Caco-2 (cell line): ENCODE measurements at places on chromosomes 7 and 10.
A peak's percentile ranks its signal among the peaks of the same experiment; 100 is the strongest.

DNA sequence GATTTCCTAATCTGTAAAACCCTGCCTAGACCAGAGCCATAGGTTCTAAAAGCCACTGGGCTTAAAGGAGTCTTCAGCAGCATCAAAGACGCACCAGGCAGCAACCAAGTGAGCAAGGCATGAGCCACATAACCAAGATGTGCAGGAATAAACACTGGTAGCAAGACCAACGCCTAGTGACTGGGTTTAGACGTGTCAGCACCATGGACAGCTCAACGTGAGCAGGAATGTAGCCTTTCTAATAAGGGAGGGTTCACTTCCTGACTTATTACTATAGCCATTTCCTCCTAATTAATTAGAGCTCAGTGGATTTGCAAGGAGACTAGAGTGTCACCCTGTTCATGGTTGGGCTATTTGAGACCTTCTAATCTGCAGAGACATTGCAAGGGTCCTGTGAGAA is 223.7 kb downstream of the LHFPL3 start:
- no peak overlapping the region for H3K27ac ChIP-seq
- no peaks in the 10 kb centered on the region for H3K4me1 ChIP-seq
- no peak overlapping the region for H3K4me3 ChIP-seq
- peak; percentile 53 for DNase-seq
- H3K36me3 ChIP-seq = no peaks in the 10 kb centered on the region
- no peaks in the 10 kb centered on the region for H3K27me3 ChIP-seq

- no peak overlapping the region for H3K27ac ChIP-seq
- peak; percentile 86 for DNase-seq
- no peaks in the 10 kb centered on the region; the same call in 1 of the 2 replicates for H3K27me3 ChIP-seq
- H3K4me1 ChIP-seq = no peaks in the 10 kb centered on the region; the same call in 1 of the 2 replicates
- no peak overlapping the region for H3K4me3 ChIP-seq
Measured at GRCh38 chr10:70265032-70265689, 18.6 kb downstream of the NPFFR1 start.

DNA sequence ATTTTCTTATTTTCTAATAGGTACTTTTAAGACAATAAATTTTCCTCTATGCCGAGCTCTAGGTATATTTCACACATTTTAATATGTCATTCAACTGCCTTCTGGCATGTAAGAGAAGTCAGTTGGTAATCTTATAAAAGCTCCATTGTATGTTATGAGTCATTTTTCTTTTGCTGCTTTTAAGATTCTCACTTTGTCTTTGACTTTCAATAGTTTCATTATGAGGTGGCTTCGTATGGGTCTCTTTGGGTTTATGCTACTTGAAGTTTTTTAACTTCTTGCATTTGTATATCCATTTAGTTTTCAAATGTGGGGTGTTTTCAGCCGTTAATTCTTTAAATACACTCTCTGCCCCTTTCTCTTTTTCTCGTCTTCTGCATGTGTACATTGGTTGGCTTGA is 80.5 kb downstream of the ABCA13 start:
- no peaks in the 10 kb centered on the region for H3K27me3 ChIP-seq
- H3K4me3 ChIP-seq = no peak overlapping the region

DNA sequence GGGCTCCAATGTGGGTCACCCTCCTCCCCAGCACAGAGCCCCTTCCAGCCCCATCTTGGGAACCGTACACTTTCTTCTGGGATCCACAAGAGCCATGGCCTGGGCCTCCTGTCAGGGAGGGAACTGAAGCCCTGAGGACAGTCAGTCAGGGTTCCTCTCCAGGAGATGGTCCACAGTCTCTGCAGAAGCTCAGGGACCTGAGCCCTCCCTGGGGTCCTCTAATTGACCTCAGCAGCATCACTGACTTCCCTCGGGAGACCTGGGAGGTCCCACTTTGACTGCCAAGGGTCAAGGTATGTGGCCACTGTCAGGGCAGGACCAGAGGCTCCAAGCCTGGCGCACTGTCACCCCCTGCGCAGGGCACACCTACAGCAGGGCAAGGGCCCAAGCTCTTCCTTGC is 32.3 kb downstream of the NOD1 start:
- H3K4me1 ChIP-seq = no peaks in the 10 kb centered on the region
- H3K27ac ChIP-seq = no peak overlapping the region
- H3K36me3 ChIP-seq = no peaks in the 10 kb centered on the region
- DNase-seq = no peak
- no peak overlapping the region for H3K4me3 ChIP-seq
- no peaks in the 10 kb centered on the region for H3K27me3 ChIP-seq

DNA sequence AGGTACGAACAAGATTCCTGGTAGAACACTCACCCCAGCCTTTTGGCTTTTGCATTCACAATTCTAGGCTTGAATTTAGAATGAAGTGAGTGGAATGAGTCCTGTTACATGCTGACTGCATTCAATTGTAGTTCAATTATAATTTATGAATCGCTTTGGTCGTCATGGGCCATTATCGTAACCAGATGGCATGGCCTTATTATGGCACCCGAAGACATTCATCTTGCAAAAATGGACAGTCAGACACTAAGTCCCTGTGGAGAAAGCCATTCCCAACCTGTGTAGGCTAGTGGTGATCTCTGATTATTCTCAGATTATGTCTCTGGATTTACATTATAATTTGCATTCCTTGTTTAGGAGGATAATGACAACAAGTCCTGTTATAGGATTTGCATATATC is 292.4 kb upstream of the NPSR1 start:
- DNase-seq = no peak
- H3K27me3 ChIP-seq = no peaks in the 10 kb centered on the region
- H3K4me1 ChIP-seq = no peaks in the 10 kb centered on the region
- H3K27ac ChIP-seq = no peak overlapping the region
- H3K36me3 ChIP-seq = no peaks in the 10 kb centered on the region
- no peak overlapping the region for H3K4me3 ChIP-seq

DNA sequence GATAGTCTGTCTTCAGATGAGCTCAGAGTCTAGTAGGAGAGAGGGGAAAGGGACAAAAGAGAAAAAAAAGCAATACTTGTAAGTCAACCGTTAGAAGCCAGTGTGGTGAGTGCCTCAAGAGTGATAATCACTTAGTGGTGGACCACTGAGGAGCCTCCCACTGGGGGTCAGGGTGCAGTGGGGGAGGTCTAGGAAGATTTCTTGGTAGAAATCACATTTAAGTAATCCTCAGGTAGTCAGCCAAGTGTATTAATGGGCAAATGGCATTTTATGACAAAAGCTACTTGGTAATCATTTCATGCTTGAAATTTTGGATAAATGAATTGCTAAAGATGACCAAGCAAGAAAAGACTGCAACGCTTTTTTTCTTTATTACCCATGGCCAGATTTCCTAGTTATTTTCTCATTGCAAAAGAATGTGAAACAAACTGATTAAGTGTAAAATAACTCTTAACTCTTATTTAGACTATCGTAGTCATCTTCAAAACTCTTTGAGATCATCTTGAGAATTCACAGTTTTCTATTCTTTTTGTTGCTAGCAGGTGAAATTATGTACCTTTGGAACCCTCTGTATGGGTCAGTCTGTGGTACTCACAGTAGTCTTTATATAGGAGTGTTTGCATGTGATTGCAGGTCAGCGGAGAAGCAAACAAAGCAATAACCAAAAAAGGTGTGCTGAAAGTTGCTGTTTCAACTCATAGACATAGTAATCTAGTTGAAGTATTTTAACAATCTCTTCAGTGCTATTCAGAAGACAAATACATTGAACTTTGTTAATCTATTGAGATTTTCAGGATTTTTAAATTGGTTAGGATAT is 63.9 kb downstream of the PPP1R9A start:
- peaks cover 45% of the 10 kb centered on the region for H3K4me1 ChIP-seq
- H3K27me3 ChIP-seq = no peaks in the 10 kb centered on the region
- H3K36me3 ChIP-seq = no peaks in the 10 kb centered on the region
- no peak for DNase-seq
- no peak overlapping the region for H3K4me3 ChIP-seq
- peak overlapping the region; percentile 50 for H3K27ac ChIP-seq

DNA sequence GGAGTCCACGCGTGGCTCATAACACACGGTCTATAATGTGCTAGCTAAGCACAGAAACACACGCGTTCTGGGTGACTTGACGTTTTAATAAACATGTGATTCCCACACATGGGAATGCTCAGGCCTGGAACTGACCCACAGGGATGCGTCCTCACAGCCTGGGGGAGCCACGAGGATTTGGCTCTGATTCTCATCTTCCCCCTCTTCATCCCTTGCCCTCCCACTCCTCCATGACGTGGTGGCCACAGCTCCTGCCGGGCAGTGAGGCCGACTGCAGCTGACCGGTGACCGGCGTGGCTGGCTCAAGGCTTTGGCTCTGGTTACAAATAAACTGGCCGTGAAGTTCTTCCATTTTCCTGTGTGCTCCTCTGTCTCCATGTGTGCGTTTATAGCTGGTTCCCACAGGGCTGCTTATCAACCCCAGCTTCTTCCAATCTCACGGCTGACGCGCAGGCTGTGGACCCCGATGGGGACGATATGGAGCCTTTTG is 40.9 kb upstream of the KLF6 start:
- H3K4me3 ChIP-seq = no peak overlapping the region
- no peaks in the 10 kb centered on the region for H3K36me3 ChIP-seq
- H3K27ac ChIP-seq = peak overlapping the region; percentile 94
- peaks cover 83% of the 10 kb centered on the region for H3K4me1 ChIP-seq

- no peaks in the 10 kb centered on the region for H3K36me3 ChIP-seq
- no peak overlapping the region for H3K4me3 ChIP-seq
- no peak for DNase-seq
- no peak overlapping the region for H3K27ac ChIP-seq
Measured at GRCh38 chr7:12233175-12233574, 22.1 kb downstream of the TMEM106B start.
